ENCODE measurements at places on chromosomes 16 and 17.

DNA sequence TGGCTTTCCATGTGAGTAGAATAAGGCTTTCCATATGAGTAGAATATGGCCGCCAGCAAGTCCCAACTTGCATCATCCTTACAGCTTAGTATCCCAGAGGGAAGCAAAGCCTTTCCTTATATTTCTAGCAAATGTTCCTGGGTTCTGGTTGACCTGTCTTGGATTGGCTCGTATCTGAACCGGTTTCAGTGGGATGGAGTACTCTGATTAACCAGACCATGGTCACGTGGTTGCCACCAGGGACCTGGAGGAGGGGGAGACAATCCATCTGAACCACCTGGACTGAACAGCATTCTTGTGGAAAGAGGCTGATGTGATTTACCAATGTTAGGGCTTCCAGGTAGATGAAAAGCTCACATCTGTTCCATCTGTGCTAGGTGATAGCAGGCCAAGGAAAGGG, 89.0 kb downstream of the SHISA6 start:
- DNase-seq, result no peak

DNA sequence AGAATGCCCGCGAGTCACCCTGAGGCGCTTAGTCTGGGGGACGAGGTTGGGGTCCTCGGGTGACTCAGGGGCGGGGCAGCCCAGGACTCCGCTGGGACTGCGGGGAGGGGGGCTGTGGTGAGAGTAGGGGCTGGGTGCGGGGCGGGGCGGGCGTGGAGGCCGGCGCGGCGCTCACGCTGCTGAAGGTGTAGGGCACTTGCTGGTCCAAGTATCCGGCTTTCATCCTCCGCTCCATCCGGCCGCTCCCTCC, 832 bp downstream of the ETV4 start:
- no peak for DNase-seq

DNA sequence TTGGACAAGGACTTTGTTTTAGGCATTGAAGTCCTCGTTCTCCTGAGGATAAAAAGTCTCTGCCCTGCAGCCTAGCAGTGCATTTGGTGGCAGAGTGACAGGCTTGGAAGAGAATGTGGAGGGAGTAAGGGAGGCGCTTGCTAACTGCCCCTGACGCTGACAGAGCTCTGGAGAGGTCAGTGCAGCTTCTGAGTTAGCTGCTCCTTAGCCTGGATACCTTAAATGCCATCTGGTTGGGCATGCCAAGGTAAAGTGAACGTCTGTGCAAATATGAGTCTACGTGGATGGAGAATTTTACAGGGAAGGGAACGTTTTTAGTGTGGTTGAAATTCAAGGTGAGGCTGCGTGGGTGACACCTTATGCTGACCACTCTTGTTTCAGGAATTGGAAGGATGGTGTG, 44.4 kb downstream of the SEC14L1 start:
- no peak for DNase-seq

DNA sequence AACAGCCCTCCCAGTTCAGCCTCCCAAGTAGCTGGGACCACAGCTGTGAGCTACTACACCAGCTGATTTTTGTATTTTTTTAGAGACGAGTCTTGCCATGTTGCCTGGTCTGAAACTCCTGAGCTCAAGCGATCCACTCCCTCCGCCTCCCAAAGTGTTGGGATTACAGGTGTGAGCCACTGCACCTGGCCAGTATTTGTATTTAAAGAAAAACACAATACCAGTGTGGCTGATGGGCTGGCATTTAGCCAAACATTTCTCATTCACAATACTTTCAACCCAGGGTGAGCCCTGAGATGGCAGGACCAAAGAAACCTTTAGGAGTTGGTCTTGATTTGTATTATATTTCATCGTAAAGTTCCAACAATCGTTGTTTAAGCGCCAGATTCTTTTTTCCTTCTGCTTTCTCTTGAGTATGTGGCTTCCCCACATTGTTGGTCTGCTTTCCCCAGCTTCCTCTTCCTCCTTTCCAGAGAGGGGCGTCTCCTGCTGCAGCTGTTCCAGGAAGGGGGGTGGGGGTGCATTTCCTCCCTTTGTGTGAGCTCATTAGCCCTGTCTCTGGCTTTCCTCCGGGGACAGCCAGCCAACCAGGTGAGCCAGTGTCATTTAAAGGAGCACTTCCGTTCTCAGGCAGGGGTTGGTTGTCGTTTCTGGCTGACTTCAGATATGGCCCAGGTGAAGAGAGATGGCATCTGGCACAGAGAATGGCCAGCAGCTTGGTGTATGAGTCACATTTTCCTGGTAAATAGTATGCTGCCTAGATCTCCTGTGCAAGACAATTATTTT, 79.9 kb downstream of the GPRC5B start:
- DNase-seq, result no peak

DNA sequence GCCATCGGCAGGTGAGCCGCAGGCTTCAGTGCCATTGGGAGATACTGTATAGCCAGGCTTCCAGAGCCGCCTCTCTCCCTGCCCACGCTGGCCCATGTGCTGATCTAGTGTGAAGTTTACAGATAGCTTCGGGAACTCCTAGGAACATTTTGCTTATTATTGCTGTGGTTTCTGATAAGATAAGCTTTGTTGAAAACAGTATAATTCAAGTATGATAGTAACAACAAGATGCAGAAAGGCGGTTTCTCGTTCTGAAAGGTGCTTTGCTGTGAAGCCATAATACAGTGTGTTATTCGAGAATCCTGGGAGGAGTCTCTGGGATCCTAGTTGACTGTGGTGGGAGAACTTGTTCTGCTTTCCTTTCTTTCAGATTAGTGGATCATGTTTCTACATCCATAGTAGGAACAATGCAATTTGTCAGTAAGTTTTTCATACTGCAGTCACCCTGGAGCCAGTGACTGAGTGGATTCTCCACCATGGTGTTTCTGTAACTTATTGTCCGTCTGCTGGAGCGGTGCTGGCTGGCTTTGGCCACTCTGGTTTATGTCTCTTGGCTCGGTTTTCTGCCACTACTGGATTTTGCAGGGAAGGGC, 31.5 kb downstream of the RAB11FIP3 start:
- peak; percentile 11 for DNase-seq

DNA sequence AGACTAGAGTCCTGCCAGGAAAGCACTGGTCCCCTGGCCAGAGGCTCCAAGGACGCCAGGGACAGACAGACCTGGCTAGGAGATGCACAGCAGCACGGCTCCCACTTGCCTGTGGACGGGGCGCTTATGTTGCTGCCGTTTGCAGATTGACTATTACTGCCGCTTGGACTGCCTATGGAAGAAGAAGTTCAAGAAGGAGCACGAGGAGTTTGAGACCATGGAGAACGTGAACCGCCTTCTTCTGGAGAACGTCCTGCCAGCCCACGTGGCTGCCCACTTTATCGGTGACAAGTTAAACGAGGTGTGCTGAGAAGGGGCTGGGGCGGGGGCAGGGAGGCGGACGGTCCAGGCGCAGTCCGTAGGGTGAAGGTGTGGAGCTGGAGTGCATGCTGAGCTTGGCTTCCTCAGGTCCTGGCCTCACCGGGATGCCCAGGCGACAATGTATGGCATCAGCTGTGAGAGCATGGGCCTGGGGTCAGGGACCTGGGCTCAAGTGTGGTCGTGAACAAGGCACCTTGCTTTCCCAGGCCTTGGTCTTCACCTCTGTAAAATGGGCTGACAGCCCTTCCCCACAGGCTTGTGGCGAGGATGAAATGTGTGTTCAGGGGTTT, 45.6 kb downstream of the ADCY7 start:
- DNase-seq, result no peak

- no peak for DNase-seq
These were observed 14.1 kb downstream of the DHRS7B start for GRCh38 chr17:21140911-21141310.

DNA sequence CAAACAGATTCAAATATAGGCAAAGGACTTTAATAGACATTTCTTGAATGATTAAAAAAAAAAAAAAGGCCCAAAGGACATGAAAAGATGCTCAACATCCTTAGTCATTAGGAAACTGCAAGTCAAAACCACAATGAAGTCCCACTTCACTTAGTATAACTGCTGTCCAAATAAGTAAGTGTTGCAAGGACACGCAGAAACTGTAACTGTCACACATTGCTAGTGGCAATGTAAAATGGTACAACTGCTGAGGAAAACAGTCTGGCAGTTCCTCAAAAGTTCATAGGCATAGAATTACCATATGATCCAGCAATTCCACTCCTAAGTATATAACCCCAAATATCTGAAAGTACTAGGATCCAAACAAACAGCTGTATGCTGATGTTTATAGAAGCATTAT, 112.7 kb downstream of the BRIP1 start:
- no peak for DNase-seq

- no peak for DNase-seq
These were observed 5.1 kb downstream of the LDAF1 start for GRCh38 chr16:21163576-21163975.
